ENCODE measurements at places on chromosomes 1 and 21.

DNA sequence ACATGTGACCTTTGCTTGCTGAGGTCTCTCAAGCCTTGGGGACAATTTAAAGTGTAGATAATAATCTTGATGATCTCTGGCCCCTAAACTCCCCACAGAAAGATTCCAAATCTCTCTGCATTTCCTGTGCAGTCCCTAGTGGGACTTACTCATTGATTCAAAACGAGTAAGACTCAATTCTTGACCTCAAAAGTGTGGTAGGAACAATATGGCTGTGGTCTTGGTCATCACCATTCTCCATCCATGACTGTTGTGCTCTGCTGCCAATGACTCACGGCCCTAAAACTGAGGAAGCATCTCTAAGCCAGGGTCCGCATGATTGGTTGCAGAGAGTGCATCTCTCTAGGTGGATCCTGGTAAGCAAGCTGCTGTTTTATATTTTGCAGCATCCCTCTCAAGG lies 268.0 kb downstream of the PTGER3 start:
- no peak for DNase-seq

DNA sequence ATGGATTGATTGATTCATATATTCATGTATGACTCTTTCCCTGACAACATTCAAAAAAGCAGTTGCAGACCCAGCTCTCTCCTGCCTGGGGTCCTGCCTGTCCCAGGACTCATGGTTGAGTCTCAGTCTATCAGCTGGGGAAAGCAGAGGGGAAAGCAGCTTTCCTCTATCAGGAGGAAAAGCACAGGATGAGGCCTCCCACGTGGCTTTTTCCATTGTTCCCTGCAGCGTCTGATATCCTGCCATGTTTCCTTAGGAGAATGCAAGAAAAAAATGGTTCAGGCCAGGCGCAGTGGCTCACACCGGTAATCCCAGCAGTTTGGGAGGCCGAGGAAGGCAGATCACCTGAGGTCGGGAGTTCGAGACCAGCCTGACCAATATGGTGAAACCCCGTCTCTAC lies 133.0 kb upstream of the VAMP3 start:
- no peak for DNase-seq

- DNase-seq: no peak
Observed at GRCh38 chr1:108117945-108118902, 81.9 kb downstream of the SLC25A24 start.

- DNase-seq: no peak
Observed at GRCh38 chr1:62391369-62391971, 45.4 kb upstream of the USP1 start.

GRCh38 chr1:216064643-216065042 lies 358.6 kb downstream of the USH2A start:
- no peak for DNase-seq

- DNase-seq: no peak
Observed at GRCh38 chr1:116854716-116855115, 55.0 kb upstream of the PTGFRN start.

DNA sequence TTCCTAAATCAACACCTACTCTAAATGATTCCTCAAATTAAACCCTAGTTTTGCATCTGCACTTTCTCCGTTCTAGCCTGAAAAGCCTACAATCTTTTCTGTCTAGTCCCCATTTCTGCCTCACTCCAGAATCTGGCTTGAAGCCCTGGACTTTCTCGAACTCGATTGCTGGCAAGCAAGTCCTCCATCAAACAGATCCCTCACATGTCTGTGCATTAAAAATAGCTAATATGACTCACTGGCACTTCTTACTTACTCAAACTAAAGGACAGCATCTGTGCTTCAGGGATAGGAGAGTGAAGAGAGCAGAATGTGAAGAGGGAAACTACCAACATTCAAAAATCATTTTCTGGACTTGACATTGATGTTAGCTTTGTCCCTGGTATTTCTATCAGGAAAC lies 51.8 kb upstream of the CXADR start:
- no peak for DNase-seq

DNA sequence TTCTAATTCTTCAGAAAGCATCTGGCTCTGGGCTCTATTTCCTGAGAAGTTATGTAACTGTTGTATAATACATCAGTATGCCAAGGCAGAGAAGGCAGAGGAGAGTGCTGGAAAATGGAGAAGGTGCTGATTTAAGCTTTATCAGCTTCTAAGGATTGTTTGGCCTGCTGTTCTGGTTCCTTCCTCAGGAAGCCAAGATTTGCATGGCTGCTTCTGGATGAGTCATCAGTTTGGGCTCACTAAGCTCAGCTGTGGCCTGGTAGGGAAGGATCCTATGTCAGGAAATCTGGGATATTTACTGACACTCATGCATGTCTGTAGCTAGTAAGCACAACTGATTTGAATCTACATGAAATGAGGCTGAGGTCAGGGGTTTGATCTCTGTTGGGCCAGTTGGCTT lies 73.2 kb upstream of the ADGRL4 start:
- DNase-seq: no peak

DNA sequence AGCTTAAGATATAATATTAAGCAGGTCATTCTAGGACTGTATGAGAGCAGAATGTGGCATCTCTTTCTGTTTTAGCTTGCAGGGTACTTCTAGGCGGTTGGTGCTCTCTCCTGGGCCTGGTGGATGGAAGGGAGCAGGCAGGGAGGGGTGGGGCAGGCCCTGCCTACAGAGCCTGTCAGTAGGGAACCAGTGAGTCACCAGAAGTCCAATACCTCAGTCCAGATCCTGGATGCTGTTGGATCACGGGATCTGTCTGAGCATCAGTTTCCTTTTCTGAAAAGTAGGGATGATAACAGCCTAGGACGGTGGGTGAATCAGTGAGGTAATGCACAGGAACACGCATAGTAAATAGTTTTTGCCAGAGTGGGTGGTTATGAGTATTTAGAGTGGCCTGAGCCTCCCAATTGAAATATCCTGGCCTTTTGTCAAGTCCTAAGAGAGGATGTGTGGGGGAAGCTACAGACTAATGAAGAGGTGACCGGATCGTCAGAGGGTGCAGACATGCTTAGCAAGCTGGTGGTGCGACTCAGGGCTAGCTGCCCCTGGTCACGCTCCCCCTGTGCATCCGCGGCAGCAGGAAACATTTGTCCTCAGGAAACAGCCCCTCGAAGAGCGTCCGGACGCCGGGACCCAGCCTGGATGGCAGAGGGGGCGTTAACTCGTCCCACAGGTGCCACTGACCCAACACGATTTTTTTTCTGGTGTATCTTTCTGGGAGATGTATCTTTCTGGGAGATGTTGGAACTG lies 23.9 kb downstream of the NAV1 start:
- DNase-seq: no peak

GRCh38 chr1:156471496-156472490 lies 28.8 kb downstream of the MEF2D start:
- DNase-seq: peak; percentile 82

DNA sequence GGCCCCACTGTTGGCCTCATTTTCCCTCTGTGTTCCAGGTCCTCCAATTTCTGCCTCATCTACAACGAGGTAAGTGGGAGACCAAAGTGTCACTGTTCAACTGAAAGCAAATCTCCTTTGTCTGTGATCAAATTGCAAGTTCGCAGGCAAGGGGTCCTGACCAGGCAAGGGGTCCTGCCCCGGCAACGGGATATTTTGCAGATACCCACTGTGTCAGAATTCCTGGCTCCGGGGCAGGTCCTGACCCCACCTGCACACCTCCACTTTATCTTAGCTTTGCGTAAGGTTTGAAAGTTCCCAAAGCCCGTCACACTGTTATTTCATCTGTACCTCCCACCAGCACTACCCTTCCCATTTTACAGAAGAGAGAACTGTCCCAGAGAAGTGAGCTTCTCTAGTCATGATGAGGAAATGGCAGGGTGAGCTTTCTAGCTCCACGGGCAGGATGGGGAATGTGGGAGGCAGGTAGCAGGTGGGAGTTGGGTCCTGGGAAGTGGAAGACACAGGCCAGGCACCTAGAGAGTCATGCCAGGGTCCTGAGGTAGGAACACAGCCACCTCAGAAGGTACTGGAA lies 32.0 kb upstream of the CSF1 start:
- no peak for DNase-seq

DNA sequence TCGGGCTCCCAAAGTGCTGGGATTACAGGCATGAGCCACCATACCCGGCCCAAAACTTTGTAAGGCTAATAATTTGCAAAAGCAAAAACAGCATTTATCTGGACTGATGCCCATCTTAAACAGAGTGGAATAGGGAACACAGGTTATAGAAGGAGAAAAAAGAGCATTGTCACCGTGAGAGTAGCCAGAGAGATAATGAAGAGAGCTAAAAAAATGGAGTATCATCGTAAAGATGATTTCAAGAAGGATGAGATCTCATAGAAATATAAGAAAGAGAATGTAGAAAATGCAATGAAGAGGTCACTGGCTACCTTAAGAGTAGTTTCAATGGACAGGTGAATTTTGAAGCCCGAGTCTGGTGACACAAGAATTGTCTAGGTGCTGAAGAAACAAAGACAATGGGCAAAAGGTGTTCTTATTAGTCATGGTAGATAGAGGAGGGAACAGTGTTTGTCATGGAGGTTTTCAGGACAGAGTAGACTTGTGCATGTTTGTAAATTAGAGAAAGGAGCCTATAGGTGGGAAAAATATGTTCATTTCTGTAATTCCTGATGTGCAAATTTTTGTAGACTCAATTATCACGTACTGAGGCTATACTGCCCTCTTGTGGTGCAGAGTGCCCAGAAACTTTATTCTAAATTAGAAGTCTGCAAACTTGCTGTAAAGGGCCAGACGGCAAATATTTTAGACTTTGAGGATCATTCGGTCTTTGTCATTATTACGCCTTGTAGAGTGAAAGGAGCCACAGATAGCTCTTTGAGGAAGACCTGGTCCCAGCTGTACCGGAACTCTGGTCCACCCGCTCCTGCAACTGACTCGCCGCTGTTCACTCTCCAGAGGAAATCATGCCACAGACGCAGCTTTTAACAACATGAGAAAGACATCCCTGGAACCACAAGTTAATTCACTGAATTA lies 8.1 kb upstream of the TMEM183A start:
- peak; percentile 63 for DNase-seq

DNA sequence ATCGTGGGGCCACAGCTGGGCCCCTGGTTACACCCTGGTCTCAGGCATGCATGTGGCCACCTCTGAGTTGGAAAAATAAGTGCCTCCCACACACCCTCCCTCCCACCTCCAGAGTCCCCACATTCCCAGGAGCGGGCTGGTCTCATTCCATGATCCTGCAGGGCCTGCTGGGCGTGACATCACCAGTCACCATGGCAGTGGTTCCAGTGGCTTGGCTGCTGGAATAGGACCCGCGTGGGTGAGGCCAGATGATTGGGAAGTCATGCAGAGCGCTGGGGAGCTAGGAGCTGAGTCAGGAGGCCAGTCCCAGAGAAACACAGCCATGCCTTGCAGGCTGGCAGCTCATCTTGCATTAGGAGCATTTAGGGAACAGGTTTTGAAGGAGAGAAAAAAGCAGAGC lies 125.4 kb upstream of the TMEM51 start:
- DNase-seq: no peak

GRCh38 chr1:157073944-157074685 lies 25.5 kb downstream of the ETV3L start:
- peak; percentile 74 for DNase-seq

DNA sequence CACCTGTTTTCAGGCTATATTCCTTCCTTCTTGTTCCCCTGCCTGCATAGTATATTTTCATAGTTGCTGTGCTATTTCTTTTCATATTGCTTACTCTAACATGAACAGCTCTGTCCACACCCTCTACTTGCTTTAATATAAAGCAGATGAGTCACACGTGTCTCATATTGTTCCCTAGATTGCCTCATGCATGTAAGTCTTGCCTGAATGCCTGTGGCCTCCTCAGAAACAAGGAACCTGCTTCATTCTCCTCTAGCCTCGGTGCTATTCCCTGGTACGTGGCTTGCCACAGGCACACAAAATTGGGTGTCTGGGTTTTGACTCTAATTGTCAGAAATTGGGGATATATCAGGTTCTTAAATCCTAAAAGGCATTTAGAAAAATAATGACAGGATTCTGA lies 16.5 kb upstream of the PKP1 start:
- DNase-seq: no peak

GRCh38 chr1:56094168-56094567 lies 485.2 kb downstream of the PLPP3 start:
- no peak for DNase-seq
